Thoracic aorta (tissue), 2 donors: ENCODE measurements at places on chromosomes 12 and 14.

- no peak for DNase-seq
Measured at GRCh38 chr12:13097491-13098011, 5.9 kb downstream of the GSG1 start.

DNA sequence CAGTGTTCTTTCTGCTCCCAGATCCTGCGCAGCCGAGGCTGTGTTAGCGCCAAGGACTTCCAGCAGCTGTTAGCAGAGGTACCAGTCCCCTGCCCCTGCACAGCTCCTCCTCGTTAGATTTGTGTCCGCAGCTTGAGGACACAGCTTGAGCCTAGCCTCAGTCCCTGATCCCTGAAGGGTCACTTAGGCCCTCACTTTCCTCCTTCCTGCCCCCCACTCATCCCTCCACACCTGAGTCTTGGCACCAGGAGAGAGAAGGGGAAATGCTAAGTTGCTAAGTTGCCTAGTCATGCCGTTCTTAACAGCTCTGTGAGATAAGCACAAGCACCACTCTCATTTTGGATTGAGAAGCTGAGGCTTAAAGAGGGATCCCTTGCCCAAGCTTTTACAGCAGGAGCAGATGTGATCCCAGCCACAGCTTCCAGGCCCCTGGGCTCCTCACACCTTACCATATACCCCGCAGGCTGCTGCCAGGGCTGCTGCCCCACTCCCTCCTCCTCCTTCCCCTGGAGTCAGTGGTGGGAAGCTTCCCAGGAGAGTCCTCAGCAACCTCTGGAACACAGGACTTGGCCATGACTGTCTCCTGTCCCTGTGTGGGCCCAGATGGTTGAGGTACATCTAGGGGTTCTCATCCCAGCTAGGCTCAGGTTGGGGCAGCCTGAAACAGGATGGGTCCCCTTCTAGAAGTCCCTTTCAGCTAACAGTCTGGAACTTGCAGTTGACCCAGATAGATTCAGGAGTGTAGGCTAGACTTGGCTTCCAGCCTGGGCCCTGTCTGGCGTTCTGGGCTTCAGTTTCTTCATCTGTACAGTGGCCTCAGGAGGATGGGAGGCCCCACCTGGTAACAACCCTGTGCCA is 975 bp downstream of the OGFOD2 start:
- no peak for DNase-seq

- DNase-seq = no peak
Measured at GRCh38 chr12:123142921-123143735, 7.8 kb downstream of the PITPNM2 start.

- DNase-seq = no peak
Measured at GRCh38 chr14:51733147-51733546, 81.4 kb downstream of the FRMD6 start.

DNA sequence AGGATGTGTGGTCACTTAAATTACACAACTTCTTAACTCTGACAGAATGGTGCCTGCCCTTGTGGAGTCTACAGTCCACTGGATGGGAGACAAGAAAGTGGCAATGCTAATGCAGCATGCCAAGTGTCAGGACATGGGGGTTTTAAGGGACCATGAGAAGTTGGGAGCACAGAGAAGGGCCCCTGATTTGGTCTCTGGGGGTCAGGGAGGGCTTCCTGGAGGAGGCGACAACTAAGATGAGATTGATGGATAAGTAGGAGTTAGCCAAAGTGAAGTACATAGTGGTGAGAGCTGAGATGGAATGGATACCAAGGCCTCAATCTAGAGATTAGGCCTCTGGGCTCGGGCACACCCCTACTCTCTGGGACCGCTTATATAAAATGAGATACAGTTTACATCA is 236.7 kb downstream of the CHST11 start:
- no peak for DNase-seq

DNA sequence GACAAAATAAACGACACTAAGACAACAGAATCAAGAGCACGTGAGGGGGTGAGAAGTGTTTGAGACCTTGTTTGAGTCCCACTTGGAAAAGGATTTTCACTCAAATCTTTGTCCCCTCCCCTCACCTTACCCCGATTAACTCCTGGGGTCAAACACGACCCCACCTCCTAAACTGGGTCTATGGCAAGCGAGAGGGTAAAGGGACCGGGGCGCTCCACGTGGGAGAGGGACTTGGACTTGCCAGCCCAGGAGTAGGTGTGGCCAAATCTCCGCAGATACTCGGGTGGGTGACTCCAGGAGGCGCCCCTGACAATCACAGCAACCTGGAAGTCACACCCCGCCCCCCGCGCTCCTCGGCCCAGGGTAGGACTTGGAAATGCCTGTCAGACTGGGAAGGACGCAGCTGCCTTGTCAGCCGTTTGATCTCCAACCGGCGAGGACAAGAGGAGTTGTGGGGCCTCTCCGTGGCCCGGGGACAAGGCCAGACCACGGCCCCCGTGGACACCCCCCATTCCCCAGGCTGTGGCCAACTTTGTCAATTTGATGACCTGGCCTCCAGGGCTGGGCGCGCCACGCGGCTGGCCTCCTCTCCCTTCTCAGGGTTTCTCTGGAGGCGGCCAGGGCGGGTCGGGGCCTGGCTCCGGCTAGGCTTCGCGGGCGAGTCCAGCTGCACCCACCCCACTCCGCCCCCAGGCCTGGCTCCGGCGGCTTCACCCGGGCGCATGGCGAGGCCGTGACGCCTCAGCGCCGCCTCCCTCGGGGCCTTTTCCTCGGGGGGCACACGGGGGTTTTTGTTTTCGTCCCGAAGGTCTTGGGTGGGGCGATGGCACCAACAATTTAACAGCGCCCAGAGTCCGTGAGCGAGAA is 1.1 kb upstream of the BCL11B start:
- DNase-seq = no peak

DNA sequence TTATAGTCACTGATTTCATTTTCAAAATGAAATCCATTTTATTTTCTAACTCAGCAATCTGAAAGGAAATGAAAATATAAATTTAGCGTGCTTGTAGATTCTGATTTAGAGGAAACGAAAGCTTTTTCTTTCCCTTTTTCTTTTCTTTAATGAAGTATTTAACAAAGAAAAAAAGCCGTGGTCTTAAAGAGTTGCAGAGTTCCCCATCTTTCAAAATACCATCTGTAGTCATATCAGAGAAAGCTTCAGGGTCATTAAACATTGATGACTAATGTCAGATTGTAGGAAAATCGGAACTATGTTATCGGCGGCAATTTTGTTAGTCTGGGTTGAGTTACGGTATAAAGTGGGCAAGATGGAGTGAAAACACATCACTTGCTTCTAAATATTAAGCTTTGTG is 32.3 kb downstream of the DRAM1 start:
- no peak for DNase-seq
